ENCODE measurements at places on chromosomes 1 and 21.

- DNase-seq, result no peak
Measured at GRCh38 chr1:205985330-205986005, 17.7 kb downstream of the RAB7B start.

GRCh38 chr1:32937061-32937460, 27.5 kb downstream of the RNF19B start:
- DNase-seq, result no peak

DNA sequence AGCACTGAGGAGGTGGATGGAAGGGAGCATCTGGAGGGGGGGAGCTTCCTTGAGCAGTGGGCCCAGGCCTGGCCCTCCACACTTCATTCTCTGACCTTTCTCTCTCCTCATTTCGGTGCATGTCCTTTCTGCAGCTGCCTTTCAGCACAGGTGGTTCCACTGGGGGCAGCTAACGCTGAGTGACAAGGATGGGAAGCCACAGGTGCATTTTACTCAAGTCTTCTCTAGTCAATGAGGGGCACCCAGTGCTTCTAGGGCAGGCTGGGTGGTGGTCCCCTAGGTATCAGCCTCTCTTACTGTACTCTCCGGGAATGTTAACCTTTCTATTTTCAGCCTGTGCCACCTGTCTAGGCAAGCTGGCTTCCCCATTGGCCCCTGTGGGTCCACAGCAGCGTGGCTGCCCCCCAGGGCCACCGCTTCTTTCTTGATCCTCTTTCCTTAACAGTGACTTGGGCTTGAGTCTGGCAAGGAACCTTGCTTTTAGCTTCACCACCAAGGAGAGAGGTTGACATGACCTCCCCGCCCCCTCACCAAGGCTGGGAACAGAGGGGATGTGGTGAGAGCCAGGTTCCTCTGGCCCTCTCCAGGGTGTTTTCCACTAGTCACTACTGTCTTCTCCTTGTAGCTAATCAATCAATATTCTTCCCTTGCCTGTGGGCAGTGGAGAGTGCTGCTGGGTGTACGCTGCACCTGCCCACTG, 43.2 kb downstream of the YARS1 start:
- DNase-seq, result no peak

GRCh38 chr21:31198575-31198974, 145.5 kb downstream of the TIAM1 start:
- peak; percentile 69 for DNase-seq

- no peak for DNase-seq
Measured at GRCh38 chr1:59171788-59172187, 125.1 kb upstream of the FGGY start.

- DNase-seq, result no peak
Measured at GRCh38 chr1:116711263-116711840, 42.9 kb upstream of the CD2 start.

DNA sequence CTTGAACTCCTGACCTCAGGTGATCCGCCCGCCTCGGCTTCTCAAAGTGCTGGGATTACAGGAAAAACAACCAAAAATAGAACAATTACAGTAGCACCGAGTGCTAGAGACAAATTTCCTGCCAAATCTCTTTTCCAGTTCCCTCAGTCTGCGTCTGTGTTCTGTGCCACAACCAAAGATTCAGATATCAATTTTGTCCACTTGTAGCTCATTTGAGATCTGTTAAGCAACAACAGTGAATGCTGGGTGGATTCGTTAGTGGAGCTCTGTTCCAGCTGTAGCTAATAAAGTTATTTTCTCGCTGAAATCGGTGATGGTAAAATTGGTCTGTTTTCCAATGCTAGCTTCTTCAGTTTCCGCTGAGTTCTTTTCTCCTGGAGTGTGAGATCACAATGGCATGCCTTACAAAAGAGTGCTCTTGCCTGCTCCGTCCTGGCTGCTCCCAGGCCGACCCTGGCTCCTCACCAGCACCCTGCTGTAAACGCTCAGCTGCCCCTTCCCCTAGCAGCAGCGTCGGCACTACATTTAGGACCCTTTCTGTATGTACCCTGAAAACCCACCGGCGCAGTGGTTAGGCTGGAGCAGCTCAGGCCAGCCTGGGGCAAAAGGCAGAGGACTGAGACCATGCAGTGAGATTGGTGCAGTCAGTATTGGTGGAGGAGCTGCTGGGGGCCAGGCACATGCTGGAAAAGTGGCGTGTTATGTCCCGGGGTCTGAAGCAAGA, 395.4 kb downstream of the KIF26B start:
- no peak for DNase-seq

DNA sequence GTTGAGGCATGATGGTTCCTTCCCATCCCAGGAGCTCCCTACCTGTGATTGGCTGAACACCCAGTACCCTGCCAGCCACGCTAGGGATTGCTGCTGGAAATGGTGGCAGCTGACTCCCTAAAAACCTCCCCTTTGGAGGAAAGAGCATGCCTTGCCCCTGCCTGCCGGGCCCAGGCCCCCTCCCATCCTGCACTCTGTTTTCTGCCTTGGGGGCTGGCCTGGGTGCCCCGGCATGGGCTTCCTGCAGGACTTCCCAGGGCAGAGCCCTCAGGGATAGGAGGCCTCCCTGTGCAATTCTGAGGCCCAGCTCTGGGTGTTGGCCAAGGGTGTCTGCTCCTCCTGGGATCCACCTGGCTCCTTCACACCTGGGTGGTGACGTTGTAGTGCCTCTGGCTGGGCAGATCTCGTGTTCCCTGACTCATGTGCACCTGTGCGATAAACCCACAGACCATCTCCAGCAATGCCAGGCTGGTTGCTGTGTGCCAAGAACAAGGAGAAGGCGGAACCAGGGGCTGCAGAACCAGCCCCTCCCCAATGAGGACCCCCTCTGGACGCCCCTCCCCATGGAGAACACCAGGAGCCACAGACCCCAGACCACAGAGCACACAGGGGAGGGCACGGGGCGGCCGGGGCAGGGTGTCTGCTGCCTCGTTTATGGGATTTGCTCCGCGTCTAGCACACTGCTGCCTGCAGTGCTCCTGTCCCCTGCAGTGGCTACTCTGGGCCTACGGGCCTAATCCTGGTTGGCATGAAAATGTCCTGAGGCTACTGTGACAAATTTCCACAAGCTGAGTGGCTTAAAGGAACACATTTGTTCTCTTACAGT, 13.6 kb downstream of the CSTB start:
- DNase-seq, result no peak

DNA sequence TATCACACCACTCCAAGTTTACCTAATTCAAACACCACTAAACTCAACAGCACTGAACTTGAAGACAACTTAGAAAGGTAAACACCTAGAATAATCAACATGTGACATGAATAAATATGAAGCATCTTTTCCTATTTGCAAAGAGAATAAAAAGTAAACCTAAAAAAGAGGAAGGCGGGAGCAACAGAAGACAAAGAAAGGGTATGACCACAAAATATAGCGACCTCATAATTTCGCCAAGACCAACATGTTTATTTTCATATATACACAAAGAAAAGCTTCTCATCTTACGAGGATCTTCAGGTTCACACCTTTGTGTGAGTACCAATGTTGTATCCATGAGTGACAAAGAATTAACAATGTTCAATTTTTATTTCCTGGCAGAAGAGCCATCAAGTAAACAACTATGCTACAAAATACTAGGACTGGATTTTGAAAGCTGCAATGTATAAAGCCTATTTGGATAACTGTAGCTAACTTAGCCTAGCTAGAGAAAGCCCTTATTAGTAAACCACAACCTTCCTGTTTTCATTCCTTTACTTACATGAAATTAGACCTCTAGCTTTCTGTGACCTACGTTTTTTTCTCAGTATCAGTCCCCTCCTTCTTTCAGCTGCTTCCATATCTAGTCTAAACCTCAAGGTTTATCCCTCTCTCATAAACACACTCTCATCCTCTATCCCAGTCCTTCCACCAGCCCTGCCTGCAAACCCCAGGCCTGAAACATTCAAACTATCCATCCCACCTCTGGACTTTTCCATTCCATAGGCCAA, 21.3 kb upstream of the PHTF1 start:
- no peak for DNase-seq

- no peak for DNase-seq
Measured at GRCh38 chr21:34072145-34073031, 990 bp upstream of the MRPS6 start.

DNA sequence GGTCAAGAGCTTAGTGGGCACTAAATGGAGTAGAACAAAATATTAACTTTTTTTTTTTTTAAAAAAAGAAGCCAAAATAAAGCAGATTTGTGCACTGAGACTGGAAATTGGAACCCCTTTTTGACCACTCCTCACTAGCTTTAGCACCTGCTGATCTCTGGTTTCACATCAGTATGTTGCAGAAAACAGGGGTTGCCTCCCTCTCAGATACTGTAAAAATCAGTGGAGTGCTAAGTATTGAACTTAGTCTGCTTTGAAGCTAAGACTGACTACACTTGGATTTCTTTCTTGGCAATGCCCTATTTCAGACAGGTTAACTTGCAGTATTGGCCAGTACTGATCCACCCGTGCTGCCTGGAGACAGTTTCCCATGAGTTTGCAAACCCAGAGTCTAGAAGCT, 2.7 kb upstream of the KIAA0040 start:
- DNase-seq, result no peak

GRCh38 chr1:110637475-110637874, 31.3 kb upstream of the KCNA2 start:
- no peak for DNase-seq

DNA sequence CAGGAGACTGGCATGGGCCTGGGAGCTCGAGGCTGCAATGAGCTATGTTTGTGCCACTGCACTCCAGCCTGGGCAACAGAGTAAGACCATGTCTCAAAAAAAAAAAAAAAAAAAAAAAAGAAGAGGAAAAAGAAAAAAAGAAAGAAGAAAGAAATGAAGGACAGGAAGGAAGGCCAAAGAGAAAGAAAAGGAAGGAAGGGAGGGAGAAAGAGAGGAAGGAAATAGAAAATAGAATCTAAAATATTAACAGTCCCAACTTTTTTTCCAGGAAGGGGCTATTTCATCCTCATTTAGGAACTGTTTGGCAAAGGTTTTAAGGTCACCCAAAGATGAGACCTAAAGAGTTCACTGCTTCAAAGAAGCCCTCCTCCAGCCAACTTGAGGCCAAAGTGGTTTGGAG, 2.5 kb downstream of the MUL1 start:
- DNase-seq, result no peak

DNA sequence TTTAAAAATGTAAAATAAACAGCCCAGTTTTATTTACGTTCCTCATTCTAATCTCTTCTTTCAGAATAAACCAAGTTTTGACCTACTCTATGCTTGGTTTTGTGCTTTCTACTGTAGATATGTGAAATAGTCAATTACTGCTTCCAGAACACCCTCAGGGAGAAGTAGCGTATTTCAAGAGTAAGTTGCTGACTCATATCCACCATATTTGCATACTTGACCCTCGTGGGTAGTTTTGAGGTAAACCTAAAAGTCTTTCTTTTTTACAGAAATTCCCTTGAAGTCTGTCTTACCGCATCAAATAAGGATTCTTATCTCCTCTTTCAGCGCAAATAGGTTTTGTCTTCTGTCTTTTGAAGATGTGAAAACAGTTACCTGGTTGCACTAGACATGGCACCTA, 1.4 kb upstream of the OR2L3 start:
- DNase-seq, result no peak

DNA sequence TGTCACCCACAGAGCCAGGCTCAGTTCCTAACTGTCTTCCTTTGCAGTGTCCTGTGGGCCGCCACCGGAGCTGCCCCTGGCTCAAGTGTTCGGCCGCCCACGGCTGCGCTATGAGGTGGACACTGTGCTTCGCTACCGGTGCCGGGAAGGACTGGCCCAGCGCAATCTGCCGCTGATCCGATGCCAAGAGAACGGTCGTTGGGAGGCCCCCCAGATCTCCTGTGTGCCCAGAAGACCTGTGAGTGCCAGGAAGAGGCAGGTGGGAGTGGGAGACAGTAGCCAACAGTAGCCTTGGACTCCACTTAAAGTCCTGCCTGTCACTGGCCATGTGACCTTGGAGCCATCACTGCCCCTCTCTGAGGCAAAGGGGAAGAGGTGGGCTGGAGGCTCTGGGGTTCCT, 16.6 kb downstream of the BCAN start:
- no peak for DNase-seq

- DNase-seq, result no peak
Measured at GRCh38 chr1:235635938-235636662, 13.5 kb downstream of the GNG4 start.

GRCh38 chr1:201385299-201385891, 7.9 kb upstream of the TNNT2 start:
- peak; percentile 52 for DNase-seq

DNA sequence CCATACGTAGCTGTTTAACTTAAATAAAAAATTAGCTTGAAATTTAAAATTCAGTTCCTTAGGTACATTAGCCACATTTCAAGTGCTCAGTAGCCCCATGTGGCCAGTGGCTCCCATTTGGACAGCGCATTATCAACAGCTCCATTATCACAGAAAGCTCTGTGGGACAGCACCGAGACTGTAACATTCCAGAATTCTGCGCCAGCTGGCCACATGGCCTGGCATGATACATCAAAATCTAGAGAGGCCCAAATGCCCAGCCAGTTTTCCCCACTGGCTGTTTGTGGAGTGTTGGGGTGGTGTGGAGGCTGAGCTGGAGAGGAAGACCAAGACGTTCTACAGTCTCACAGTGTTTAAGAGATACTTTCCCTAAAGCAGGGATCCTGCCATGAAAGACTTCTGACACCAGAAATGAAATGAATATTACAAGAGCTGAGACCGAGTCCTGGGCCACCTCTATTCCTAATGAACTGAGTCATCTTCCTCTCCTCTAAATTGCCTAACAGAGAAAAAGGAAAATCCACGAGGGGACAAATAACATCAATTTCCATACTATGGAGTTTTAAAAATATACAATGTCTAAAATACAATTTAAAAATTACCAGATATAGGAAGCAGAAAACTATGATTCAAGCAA, 27.3 kb upstream of the ACTA1 start:
- no peak for DNase-seq

DNA sequence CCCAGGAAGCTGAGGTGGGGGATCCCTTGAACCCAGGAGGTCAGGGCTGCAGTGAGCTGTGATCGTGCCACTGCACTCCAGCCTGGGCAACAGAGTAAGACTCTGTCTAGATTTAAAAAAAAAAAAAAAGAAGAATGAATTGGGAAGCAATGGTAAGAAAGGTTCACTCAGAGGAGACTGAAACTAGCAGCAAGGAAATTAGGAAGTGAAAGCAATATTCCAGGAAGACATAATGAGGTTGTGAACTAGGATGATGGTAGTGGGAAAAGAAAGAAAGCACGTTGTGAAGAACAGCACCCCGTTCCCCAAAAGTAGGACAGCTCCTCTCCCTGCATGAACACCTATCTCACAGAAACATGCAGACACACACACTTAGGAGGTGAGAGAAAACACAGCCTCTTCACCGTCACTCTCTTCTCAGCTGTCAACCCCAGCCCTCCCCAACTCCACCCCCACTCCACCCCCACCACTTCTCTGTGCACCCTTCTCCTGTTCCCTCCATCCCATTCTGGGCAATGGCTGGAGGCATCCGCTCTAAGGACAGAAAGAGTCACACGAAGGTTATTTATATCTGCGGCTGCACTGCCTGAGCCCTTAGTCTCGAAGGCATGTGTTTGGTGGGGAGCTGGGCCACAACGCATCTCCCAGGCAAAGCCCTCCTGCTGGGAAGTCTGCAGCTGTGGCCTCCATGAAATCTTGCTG, 101.8 kb upstream of the LPGAT1 start:
- DNase-seq, result no peak
